ENCODE measurements at places on chromosomes 3 and 15. TPM values are rescaled to one million over a fixed set of nuclear protein-coding genes. Genes with fewer than 3 reads are reported as not detected.

DNA sequence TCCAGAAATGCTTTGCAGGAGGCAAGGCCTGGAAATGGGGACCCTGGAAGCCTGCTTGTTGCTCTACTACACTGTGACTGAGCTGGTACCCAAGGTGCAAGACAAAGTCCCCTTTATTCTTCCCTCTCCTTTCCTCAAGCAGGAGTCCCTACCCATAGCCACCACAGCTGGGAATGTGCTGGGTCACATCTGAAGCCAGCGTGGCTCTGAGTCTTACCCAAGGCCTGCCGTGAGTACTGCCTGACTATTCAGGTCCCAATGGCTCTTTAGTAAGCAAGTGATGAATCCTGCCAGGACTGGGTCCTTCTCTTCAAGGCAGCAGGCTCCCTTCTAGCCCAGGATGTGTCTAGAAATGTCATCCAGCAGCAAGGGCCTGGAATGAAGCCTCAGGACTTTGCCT is 9.6 kb upstream of the RAD51 start:
- DNase-seq, result no peak

- DNase-seq, result no peak
Measured at GRCh38 chr3:55619046-55619808, 132.1 kb upstream of the WNT5A start.

DNA sequence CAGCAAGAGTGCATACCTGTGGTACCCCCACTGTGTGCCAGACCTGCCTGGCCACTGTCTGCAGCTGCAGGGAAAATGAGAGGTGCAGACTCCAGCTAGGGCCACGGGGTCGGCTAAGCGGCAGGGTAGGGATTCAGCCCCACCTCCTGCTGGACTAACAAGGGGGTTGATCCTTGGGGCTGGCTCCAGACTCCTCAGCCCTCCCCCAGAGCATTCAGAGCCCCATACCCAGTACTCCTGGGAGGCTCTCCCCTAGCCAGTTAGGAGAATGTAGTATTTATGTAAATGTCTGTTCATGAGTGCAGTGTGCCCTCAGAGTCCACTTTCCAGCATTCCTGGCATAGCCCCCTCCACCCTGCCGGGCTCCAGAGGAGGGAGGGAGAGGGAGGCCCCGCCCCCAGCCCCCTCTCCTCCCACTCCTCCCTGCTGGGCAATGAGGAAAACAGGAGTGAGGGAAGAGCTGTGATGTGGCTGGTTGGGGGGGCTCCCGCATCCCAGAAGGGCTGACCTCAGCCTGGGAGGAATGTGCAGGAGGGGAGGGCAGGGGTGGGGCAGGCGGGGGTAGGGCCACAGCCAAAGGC is 4.5 kb upstream of the SEMA3B start:
- DNase-seq, result peak; percentile 79

GRCh38 chr15:97968380-97968779 is 7.9 kb downstream of the ARRDC4 start:
- DNase-seq, result no peak

GRCh38 chr15:31457161-31457560 is 130.5 kb downstream of the KLF13 start:
- no peak for DNase-seq

SPG11 gene
- 115 TPM for total RNA-seq

Measured in body of pancreas (tissue), 4 donors.